RWPE2 (cell line): ENCODE measurements at places on chromosomes 5 and 9.
A peak's percentile ranks its signal among the peaks of the same experiment; 100 is the strongest.

GRCh38 chr5:173753307-173754168 is 134.6 kb upstream of the CPEB4 start:
- DNase-seq = no peak

DNA sequence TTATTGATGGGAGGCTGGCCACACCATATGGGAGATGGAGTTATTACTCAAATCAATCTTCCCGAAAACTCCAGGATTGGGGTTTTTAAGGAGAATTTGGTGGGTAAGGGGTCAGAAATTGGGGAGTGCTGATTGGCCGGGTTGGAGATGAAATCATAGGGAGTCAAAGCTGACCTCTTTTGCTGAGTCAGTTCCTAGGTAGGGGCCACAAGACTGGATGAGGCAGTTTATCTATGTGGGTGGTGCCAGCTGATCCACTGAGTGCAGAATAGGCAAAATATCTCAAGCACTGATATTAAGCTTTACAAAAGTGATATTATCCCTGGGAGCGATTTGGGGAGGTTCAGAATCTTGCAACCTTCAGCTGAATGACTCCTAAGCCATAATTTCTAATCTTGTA is 75.7 kb upstream of the CLINT1 start:
- no peak for DNase-seq

DNA sequence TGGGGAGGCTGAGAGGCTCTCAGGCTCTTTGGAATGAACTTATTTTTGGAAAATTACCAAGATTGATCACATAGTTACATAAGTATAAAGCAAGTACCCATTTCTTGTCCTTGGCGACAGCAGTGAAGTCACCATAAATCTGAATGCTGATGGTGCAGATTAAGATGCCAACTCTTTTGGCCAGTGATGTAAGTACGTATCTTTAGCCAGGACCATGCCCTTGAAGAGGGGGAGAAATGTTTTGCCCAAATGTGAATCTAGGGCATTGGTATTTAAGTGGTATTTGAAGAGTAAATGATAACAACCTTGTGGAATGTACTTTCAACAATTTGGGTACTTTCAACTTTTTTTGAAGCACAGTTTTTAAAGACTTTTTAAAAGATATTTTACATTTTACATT is 68.2 kb upstream of the RAD23B start:
- no peak for DNase-seq

DNA sequence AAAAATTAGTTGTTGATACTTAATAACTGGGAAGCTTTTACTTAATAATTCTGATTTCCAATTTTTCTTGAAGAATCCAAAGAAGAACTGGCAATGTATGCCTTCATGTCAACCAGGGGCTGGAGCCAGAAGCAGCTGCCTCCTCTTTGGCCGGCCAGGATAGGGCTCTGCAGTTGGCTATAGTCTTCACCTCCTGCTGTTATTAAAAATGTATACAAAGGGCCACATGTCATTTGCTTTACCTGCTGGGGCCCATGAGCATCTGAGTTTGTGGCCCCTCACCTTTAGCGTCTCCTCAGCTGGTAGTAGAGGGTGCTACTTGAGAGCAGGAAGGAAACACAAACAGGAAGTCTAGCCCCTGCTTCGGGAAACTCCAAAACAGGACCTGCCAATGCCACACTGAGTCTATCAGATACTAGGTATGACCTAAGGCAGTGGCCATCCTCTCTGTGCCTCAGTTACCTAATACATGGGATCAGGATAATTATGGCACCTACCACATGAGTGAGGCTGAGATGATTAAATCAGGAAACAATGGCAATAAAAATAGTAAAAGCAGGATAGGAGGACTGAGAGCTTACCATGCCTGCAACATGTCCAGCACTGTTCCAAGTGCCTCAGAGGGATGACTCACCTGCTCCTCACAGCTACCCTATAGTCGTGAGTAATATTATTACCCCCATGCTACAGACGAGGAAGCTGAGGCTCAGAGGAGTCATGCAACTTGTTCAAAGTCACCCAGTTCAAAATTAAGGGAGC is 21.3 kb downstream of the CCDC69 start:
- DNase-seq = peak; percentile 68

DNA sequence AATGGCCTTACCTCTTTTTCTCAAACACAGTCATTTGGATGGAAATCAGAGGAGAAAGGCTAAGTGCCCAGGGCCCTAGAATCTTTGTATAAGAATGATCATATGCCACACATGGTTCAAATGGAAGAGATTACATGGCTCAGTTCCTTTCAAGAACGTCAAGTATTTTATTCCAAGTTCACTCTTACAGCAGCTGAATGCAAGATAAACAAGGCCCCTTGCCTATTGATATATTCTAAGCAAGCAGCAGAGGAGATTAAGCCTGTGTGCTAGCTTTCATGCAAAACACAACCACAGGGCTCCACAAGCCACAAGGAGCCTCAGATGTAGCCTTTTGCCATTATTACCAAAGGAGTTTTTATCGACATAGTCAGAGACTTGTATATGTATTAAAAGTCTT is 55.3 kb upstream of the SLCO6A1 start:
- no peak for DNase-seq

- no peak for DNase-seq
Observed at GRCh38 chr5:71564895-71565294, 22.2 kb upstream of the MCCC2 start.

- no peak for DNase-seq
Observed at GRCh38 chr5:6592601-6593000, 40.2 kb downstream of the NSUN2 start.

- DNase-seq = no peak
Observed at GRCh38 chr9:99114049-99114440, 9.1 kb downstream of the TGFBR1 start.

- no peak for DNase-seq
Observed at GRCh38 chr9:124899845-124900244, 37.9 kb downstream of the ARPC5L start.

GRCh38 chr5:170126626-170127025 is 20.9 kb downstream of the FOXI1 start:
- DNase-seq = no peak

DNA sequence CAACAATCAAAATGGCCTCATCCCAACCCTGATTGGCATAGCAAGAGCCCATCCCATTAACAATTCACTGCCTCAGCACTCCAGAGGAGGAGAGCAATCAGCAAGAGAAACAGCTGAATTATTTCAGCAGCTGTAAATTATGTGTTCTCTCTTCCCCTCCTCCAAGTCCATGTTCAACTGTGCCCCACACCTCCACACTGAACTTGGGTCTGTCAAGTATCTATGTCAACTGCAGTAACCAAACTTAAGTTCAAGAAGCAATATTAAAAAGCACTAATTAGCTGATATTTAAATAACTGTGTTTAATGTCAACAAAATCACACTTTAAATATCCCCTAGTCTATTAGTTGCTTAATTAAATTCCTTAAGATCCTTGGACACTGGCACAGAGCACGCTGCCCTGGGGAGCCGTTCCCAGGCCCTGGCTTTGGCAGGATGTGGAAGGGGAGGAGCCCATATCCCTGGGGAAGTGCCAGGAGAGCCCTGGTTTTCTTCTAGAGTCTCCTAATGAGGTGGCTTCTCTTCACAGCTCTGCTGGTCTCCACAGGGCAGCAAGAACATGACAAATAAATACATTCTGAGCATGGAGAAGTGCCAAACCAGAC is 50.6 kb downstream of the SIL1 start:
- DNase-seq = no peak

DNA sequence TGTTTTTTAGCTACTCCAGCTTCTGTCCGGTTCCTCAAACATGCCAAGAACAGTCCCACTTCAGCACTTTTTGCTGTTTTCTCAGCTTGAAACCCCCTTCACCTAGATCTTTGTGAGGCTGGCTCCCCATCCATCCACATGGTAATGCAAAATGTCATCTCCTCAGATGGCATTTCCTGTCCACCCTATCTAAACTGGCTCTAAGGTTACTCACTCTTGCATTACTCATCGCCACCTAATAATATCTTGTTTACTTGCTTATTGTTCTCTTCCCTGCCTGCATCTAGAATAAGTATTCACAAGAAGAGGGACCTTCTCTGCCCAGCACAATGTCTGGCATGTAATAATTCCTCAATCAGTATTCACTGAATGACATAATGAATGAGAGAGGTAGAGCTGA is 220.1 kb downstream of the FAM114A2 start:
- no peak for DNase-seq

GRCh38 chr9:38160613-38161215 is 91.7 kb upstream of the SHB start:
- DNase-seq = no peak

DNA sequence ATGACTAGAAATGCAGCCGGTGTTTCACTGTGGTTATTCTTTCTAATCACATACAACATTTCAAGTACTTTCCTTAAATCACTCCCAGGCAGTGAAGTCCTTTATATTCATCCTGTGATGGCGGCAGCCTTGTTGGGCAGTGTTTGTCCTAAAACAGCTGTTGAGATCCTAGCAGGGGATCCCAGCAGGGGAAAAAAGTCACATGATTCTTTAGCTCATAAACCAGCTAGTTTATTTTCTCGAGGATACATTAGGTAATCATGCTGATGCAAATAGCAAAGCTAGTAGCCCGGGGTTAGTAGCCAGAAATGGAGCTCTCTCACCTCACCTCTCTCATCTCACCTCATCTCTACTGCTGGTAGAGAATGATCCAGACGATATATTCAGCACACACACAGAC is 70.5 kb downstream of the FOXD1 start:
- no peak for DNase-seq

DNA sequence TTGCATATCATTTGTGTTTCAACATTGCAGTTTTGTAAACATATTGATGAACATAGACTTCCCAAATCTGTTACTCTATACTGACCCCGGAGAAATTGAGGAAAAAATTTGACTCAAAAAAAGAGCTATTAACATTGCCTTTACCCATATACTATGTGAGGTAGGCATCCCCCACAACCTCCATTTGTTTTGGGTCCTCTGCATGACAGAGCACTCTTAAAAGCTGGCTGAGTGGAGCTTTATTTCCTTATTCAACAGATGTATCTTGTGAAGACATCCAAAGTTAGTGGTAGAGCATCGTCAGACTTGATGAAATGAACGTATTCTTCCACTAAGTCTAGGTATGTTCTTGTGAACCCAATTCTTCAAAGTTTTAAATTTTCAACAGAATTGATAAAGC is 310.5 kb downstream of the CDH9 start:
- no peak for DNase-seq

- DNase-seq = no peak
Observed at GRCh38 chr5:52603778-52604554, 183.8 kb upstream of the ITGA1 start.

GRCh38 chr5:167348980-167349379 is 942.5 kb upstream of the WWC1 start:
- DNase-seq = no peak

DNA sequence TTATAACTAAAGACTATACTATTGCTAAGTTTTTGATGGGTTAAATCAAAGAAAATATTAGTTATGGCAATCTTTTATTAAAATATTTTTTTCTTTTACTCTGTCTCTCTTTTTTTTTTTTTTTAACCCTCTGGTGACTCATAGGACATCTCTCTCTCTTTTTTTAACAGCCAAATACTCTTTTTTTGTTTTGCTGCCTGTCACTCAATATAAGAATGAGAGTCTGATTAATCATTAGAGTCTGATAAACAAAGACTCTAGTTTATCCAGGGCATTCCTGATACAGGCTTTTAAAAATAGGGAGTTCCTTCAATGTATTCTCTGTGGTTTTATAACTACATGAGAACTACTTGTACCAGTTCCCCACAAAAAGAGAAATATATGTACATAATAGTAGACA is 77.3 kb downstream of the SLC38A9 start:
- DNase-seq = no peak

GRCh38 chr5:175263776-175264175 is 180.2 kb downstream of the DRD1 start:
- no peak for DNase-seq

- DNase-seq = no peak
Observed at GRCh38 chr5:131067636-131068035, 97.4 kb downstream of the HINT1 start.

- no peak for DNase-seq
Observed at GRCh38 chr9:127899128-127899943, at the start of gene ST6GALNAC6. Gene ST6GALNAC6 (minus strand): TSS chr9:127899603. CDS start chr9:127897981, 1,622 bp downstream.

DNA sequence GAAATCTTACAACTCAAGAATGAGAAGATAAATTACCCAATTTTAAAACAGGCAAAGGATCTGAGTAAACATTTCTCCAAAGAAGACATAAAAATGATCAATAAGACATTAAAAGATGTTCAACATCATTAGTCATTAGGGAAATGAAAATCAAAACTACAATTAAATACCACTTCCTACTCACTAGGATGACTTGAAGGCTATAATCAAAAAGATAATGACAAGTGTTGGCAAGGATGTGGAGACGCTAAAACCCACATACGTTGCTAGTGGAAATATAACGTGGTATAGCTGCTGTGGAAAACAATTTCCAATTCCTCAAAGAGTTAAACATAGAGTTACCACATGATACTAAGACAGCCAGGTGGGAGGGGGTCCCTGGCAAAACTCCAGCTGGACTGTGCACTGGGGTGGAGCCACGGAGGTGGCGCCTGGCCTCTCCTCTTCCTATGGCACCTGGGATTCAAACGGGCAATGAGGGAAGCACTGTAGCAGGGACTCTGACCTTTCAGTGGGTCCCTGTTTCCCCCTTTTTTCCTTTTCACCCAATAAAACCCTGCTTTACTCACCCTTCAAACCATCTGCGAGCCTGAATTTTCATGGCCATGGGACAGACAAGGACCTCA is 5.9 kb downstream of the ARSB start:
- no peak for DNase-seq

DNA sequence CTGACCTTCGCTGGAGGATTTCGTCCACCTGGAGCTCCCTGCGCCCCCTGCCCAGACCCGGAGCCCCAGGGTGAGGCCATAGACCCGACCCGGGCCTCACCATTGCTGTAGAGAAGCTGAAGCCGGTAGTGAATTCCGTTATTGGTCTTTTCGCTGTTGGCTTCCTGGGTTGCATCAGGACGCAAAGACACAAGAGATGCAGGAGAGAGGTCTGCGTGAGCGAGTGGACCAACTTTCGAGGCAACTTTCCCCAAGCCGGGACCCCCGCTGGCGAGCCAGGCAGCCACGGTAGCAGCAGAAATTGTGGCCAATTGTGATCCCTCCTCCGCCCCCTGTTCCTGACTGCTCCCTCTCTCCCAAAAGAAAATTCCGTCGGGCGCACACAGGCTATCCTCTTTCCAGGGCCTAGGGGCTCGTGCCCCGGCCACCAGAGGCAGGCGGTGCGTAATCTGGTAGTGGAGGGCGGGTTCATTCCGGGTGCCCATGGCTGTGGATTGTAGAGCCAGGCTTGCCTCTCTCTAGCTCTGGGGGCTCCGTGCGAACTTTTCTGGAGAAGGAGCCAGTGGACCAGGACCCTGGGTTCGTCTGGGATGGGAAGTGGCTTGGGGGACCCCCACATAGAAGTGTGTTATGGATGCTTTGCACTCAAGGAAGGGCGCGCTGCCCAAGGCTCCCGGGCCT is 3.3 kb downstream of the EBF1 start:
- no peak for DNase-seq
